ENCODE measurements at places on chromosomes 12 and 14.

DNA sequence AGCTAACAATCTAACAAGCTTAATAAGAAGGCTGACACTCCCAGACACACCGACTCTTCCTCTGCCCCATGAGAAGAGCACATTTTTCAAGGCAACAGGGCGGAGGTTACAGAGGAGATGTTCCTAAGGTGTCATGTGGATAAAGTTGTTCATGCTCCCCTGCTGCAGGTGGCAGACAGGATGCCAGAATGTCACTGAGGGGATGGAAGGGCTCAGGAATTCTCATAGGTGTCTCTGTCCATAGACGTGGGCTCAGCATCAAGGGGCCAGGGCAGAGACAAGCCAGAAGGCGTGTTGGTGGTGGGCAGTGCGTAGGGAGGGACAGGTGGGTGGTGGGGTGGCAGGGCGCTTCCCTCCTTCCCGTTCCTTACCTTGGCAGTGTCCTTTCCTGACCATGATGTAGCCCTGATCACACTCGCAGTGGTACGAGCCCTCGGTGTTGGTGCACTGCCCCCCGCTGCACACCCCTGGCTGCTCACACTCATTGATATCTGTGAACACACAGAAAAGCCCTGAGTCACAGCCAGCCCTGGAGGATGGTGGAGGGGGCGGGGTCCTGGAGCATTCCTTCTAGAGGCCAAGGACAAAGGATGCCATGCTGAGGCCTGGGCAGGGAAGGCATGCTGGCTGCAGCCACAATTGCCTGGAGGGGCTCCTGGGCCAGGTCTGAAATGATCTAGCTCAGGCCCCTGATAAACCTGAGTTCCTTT, 23.0 kb downstream of the ISCA2 start:
- DNase-seq = no peak

DNA sequence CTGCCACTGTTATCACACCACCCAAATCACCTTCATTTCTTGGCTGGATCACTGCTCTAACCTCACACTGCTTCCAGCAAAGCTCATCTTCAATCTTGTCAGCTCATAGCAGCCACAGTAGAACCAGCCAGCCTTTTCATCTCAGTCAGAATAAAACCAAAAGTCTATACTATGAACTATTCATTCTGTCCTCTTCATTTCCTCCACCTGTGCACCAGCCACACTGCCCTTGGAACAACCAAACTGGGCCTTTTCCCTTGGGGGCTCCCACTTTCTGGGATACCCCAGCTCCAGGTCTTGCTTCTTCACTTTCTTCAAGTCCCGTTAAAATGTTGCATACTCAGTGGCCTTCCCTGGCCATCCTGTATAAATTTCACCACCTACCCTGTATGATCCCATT, 234.4 kb upstream of the DAAM1 start:
- no peak for DNase-seq

- no peak for DNase-seq
Measured at GRCh38 chr14:103157969-103158368, 34.7 kb downstream of the TNFAIP2 start.

GRCh38 chr12:49974231-49974675, 1.5 kb downstream of the AQP6 start:
- peak; percentile 61 for DNase-seq

DNA sequence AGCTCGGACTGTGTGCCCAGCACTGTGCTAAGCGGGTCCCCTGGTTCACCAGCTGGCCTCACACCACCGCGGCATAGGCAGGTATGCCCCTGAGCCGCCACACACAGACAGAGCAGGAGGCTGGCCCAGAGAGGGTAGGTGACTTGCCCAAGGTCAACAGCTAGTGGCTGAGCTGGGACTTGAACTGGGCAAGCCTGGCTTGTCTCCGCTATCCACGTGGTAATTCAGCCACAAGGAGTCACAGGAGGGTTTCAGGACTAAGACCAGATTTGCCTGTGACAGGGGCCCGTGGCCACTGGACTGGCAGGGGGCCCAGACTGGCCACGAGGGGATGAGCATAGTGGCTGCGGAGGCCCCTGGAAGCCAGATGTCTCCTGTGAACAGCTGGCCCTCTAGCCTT, 47.7 kb downstream of the NCOR2 start:
- DNase-seq = no peak

- DNase-seq = no peak
Measured at GRCh38 chr12:93916402-93916801, 232.0 kb upstream of the PLXNC1 start.

Data from renal pelvis (tissue), 12 donors.